ENCODE measurements at places on chromosomes 7 and 10. TPM values are rescaled to one million over a fixed set of nuclear protein-coding genes. Genes with fewer than 3 reads are reported as not detected.

The SEMA3E gene
- 1.3 TPM for polyA plus RNA-seq

The ADRA2A gene
- polyA plus RNA-seq: 0.63 TPM

The PLA2G12B gene
- polyA plus RNA-seq: 2.3 TPM

The CYP2C19 gene
- not detected for polyA plus RNA-seq

The DGKB gene
- under 0.01 TPM for polyA plus RNA-seq

The GDF2 gene
- not detected for polyA plus RNA-seq

The LBX1 gene
- 0.04 TPM for polyA plus RNA-seq

The CUZD1 gene
- polyA plus RNA-seq: 0.29 TPM

The C7orf25 gene
- 5.6 TPM for polyA plus RNA-seq

The TCF7L2 gene
- 9.1 TPM for polyA plus RNA-seq

The ANXA7 gene
- polyA plus RNA-seq: 59.3 TPM

The MICU1 gene
- 41.9 TPM for polyA plus RNA-seq

The UROS gene
- 29.8 TPM for polyA plus RNA-seq

The KNDC1 gene
- polyA plus RNA-seq: 3.2 TPM

The LRRC4 gene
- polyA plus RNA-seq: 8.1 TPM

The ZNF467 gene
- 18.6 TPM for polyA plus RNA-seq

The RARRES2 gene
- 212 TPM for polyA plus RNA-seq

The IRF5 gene
- 26.2 TPM for polyA plus RNA-seq

The GATA3 gene
- 1.9 TPM for polyA plus RNA-seq

The ELFN1 gene
- polyA plus RNA-seq: 0.43 TPM

The PDE1C gene
- 2.0 TPM for polyA plus RNA-seq

The CCDC6 gene
- 13.5 TPM for polyA plus RNA-seq

The CTNNA3 gene
- polyA plus RNA-seq: under 0.01 TPM

The PAX4 gene
- not detected for polyA plus RNA-seq

The CALHM3 gene
- polyA plus RNA-seq: not detected

The HGF gene
- 3.1 TPM for polyA plus RNA-seq

The BTBD16 gene
- 0.03 TPM for polyA plus RNA-seq

The EBLN1 gene
- polyA plus RNA-seq: not detected

The CHRM2 gene
- 0.71 TPM for polyA plus RNA-seq

The HOXA10 gene
- polyA plus RNA-seq: 0.29 TPM

The C10orf67 gene
- 1.1 TPM for polyA plus RNA-seq

The ZNF365 gene
- polyA plus RNA-seq: 1.5 TPM

The ZNF804B gene
- not detected for polyA plus RNA-seq

The AFAP1L2 gene
- 5.6 TPM for polyA plus RNA-seq

The PRKAR2B gene
- polyA plus RNA-seq: 3.5 TPM

The GPRIN2 gene
- 35.0 TPM for polyA plus RNA-seq

The HOXA1 gene
- 0.06 TPM for polyA plus RNA-seq

The AGMO gene
- polyA plus RNA-seq: 0.03 TPM

The DIP2C gene
- 3.9 TPM for polyA plus RNA-seq

The FAM13C gene
- polyA plus RNA-seq: 1.2 TPM

The CC2D2B gene
- 0.71 TPM for polyA plus RNA-seq
